ENCODE measurements at places on chromosomes 3 and 15.

GRCh38 chr3:179666436-179667035, 13.7 kb downstream of the USP13 start:
- DNase-seq = no peak

DNA sequence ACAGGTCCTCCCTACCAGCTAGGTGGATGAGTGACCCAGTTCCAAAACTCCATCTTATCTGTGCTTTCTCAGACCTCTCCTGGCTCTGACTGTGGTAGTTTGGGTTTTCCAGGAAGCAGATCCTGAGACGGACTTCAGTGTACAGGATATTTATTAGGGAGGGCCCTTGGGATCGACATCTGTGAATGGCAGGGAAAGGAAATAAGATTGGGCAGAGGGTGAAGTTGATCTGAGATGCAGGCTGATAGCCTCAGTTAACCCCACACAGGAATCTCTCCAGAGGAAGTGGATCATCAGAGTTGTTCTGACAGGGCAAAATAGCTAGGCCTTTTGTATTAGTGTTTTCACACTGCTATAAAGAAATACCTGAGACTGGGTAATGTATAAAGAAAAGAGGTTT, 16.7 kb upstream of the MAPK6 start:
- no peak for DNase-seq

DNA sequence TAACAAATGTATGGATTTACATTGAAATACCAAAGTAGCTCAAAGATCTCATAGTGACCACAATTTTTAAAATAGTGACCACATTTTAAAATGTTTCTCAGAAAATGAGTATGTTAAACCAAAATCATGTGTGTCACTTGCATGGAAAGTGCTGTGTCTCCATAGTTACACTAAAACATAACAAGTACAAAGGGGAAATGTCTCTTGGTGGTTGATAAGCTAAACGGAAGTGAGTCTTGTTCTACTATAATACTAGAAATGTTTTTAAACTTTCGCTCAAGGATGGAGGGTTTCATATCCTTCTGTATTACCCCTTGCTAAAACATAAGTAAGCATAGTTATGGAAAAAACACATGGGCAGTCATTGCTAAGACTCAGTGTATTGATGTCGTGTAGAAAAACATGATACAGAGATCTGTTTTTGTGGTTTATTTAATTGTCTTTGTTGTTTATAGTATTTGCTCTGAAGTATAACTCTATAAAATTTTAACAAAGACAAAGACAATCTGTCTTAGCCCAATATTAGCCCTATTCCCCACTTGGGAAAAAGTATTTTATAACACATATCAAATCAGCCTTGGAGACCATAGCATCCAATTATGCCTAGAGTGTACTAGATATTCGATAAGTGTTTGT, 27.0 kb upstream of the DENND4A start:
- no peak for DNase-seq

DNA sequence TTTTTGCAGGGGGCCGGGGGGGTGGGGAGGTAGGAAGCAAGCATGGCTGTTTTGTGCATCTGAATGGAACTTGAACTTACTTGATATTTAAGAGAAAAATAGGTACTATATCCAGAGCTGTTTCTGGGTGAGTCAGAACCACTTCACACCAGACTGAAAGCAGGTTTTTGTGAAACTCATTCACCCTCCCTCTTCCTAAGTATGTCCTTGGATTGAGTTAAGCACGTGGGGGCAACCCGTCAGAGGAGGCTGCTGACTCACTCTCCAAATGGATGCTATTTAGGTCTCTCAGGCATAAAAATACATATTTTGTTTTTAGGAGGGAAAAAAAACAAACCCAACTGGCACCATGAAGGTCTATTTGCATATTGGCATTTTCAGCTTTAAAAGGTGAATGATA, 270.3 kb downstream of the RYR3 start:
- no peak for DNase-seq

All from cortex of kidney (tissue), 1 donor.